Hippocampal formation (tissue), 2 donors: ENCODE measurements at places on chromosomes 1 and 21.

- no peak for DNase-seq
Observed at GRCh38 chr1:111706921-111707320, 32.3 kb downstream of the INKA2 start.

DNA sequence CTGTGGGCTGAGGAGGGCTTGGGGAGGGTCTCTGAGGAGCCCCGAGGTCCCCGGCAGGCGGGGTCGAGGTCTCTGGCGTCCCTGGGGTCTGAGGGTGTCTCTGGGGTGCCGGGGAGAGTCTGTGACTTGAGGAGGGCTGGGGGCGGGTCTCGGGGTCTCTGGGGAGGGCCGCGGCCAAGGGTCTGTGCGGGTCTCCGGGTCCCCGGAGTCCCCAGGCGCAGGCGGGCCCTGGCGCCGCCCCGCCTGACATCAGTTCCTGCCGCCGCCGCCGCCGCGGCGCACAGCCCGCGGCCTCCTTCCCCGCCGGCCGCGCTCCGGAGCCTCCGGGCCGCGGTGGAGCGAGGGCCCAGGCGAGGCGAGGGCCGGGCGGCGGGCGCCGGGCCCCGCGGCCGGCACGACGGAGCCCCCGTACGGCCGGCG is at the start of gene PLEKHM2:
Gene PLEKHM2, plus strand, starts transcription at position 279 of the 420 bp plus-strand sequence. CDS start 239 bp downstream, outside the sequence.
- no peak for DNase-seq

- DNase-seq: no peak
Observed at GRCh38 chr1:30995990-30996612, 69.4 kb downstream of the PUM1 start.

GRCh38 chr1:230909974-230910754 is 41.8 kb upstream of the C1orf198 start:
- DNase-seq: peak; percentile 84

DNA sequence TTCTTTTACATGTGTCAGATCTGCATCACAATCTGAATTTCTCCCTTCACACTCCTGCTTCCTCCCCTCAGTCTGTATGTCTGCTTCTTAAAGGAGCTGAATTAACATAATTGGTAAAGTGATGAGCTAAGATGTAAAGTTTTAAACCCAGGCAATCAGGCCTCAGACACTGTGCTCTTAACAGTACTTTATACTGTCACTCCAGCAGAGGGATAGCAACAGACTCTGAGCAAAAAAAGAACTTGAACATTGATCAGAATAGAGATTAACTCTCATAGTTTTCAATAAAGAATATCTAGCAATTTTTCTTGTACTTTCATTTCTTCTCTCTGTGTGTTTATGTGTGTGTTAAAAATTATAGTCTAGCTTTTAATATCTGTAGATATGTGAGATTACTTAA is 110.3 kb downstream of the DUSP10 start:
- DNase-seq: no peak

DNA sequence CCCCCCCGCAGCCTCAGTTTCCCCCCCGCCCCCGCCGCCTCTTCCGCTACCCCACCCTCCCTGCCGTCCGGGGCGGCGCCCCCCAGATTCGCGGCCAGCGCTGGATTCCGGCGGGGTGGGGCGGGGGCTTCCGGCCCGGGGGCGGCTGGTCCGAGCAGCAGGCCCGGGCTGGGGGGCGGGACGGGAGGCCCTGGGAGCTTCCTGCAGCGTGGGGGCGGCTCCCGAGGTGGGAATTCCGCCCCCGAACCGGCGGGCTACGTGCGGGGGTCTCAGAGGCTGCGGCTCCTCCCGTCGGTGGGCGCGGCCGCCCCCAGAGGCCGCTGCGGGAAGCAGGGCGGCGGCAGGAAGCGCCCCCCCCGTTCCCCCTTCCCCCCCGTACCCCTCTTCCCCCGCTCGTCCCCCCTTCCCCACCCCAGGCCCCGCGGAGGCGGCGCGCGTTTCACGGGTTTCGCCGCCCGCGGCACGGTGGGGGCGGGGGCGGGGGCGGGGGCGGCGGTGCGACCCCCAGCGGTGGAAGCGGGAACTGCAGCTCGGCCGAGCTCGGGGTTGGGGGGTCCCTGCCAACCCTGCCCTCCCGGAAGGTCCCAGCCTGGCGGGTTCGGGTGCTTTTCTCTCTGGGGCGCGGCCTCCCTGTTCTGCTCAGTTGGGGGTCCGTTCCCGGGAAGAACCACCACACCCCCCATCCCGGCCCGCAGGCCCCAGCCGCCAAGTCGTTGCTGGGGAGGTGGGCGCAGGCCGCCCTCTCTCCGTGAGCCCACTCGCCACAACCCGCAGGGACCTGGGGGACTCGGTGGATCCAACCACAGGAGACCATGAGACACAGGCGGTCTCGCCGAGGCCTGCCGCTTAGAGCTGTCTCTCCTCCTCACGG is 76.3 kb downstream of the MORN1 start:
- DNase-seq: no peak

GRCh38 chr1:101918277-101918676 is 78.4 kb downstream of the OLFM3 start:
- no peak for DNase-seq

- no peak for DNase-seq
Observed at GRCh38 chr1:245290836-245291235, 136.1 kb downstream of the KIF26B start.

GRCh38 chr1:219049501-219049900 is 124.2 kb upstream of the LYPLAL1 start:
- no peak for DNase-seq

- DNase-seq: no peak
Observed at GRCh38 chr1:204831186-204831585, 39.5 kb upstream of the NFASC start.

- DNase-seq: no peak
Observed at GRCh38 chr1:228723287-228723686, 12.0 kb upstream of the RHOU start.

DNA sequence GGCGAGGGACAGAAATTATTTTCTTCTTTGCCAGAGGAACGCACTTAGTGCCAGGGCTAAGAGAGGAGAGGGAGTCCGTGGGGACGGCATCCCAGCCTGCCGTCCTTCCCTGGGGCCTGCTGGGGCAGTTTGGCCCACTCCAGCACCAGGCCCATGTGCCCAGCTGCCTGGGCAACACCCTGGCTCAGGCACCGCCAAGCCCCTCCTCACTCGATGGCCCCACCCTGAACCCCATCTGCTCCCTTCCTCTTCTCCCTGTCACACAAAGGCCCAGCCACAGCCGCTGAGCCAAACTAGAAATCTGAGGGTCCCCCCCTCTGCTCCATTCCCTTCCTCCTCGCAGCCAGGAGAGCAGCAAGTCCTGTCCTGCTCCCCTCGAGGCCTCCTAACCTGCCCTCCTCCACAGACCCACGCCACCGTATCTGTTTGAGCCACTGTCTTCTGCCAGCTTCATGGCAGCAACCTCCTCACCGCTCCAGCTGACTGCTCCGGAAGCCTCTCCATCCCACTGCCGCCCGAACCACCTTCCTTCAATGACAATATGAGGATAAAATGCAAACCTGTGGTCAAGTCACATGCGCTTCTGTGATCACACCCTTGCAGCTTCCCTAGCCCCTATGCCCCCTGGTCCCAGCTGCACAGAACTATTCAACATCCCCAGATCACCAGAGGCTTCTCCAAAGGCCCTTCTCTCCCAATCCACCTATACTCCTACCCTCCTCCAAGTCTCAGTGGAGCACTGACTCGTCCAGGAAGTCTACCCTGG is 8.4 kb upstream of the TNNI1 start:
- DNase-seq: no peak

DNA sequence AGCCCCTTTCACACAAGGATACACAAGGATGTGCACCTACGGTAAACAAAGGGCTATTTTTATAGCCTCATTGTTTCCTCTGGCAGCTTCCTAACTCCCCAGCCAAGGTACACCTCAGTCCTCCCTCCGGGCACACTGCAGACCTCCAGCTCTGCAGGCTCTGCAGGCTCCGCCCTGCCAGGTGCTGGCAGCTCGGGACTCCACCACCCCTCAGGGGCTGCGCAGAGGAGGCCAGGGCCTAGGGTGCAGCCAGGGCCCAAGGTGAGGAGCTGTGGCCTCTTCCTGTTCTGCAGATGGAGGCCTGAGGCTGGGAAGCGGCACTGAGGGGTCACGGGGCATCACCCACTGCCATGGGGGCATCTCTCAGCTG is 19.8 kb upstream of the CLSTN1 start:
- no peak for DNase-seq

DNA sequence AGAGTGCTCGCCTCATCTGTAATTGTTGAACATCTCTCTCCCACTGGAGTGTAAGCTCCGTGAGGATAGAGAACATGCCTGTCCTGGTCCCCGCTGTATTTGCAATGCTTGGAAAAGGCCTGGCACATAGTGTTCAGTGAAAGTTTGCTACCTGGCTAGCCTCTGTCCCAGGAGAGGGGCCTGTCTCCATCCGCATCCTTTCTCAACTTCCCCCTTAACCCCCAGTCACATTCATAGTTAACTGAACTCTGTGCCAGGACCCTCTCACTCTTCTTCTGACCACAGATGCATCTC is 15.2 kb downstream of the SPOCD1 start:
- no peak for DNase-seq
